ENCODE measurements at places on chromosomes 5 and 9. TPM values are rescaled to one million over a fixed set of nuclear protein-coding genes. Genes with fewer than 3 reads are reported as not detected.
A peak's percentile ranks its signal among the peaks of the same experiment; 100 is the strongest.

DNA sequence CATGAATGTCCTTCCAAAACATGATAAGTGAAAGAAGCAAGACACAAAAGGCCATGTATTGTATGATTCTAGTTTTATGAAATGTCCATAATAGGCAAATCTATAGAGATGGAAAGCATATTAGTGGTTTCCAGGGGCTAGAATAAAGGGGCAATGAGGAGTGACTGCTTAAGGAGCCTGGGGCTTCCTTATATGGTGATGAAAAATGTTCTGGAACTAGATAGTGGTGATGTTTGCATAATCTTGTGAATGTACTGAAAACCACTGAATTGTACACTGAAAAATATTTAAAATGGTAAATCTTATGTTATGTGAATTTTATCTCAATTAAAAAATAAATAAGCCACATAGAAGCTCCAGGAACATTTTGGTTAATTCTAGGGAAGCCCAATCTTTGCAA is 144.4 kb upstream of the ANKRD55 start:
- no peak for DNase-seq

DNA sequence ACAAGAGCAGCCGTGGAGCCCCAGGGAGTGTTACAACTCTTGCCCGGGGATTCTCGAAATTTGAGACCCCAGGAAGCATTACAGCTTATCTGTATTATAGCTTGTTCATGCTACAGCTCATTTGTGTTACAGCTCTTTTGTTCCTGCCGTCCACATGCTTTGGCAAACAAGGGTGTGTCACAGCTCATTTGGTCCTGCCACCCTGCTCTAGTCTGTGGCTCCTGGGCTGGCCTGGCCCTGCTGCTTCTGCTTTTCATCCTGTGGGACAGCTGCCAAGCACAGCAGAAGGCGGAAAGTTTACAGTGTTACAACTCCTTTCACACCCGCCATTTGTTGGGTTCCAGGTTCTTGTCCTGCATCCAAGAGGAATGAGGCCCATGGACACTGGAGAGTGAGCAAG is 685.0 kb downstream of the SLCO4C1 start:
- DNase-seq: no peak

RNF180 gene
- 12.2 TPM for total RNA-seq

PCDHGA4 gene
- 3.1 TPM for total RNA-seq

IFNA13 gene
- total RNA-seq: 1.1 TPM

GRCh38 chr9:121362813-121363621 is 7.0 kb downstream of the STOM start:
- no peak for DNase-seq

DNA sequence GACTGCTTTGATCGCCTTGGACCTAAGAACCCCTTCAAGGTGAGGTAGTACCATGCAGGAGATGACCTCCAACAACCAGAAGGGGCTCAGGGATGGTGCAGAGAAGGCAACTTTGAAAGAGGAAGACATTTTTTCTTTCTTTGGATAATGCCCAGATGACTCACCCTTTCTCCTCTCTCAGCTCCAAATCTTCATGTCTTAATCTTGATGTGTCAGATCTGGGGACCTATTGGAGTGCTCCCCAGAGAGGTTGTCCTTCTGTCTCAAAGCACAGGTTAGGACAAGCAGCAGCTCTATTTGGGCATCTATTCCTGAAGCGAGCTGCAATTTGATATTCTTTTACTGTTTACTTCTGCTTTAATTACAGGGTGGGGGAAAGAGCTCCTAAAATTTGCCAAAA is 229.9 kb upstream of the MAP3K1 start:
- DNase-seq: no peak

PRLR gene
- 3.2 TPM for total RNA-seq

MARCOL gene
- total RNA-seq: not detected

GRCh38 chr9:96777426-96777864 is 442 bp downstream of the ZNF510 start:
- no peak for DNase-seq

GRCh38 chr9:122948313-122948712 is 7.5 kb downstream of the RABGAP1 start:
- no peak for DNase-seq

- DNase-seq: no peak
Measured at GRCh38 chr9:15373881-15374280, 48.8 kb upstream of the SNAPC3 start.

DNA sequence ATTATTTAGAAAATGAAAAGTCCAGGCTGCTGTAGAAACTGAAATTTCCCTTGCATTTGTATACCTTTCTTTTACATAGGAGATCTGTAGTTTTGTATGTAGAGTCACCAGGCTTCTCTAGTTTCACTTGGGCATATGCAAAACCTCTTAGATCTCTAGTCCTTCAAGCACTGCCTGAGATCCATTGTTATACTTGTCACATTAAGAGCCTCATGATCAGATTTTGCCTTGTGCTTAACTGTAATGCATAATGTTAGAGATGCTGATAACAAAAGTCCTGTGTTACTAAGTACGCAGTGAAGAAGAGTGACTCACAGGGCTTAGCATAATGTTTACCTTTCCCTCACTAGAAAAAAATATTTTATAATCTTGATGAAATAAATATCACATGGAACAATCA is 250.2 kb downstream of the CYLC2 start:
- DNase-seq: no peak

- DNase-seq: no peak
Measured at GRCh38 chr9:34211395-34211794, 32.6 kb downstream of the UBAP1 start.

RANBP3L gene
- total RNA-seq: 2.8 TPM

DNA sequence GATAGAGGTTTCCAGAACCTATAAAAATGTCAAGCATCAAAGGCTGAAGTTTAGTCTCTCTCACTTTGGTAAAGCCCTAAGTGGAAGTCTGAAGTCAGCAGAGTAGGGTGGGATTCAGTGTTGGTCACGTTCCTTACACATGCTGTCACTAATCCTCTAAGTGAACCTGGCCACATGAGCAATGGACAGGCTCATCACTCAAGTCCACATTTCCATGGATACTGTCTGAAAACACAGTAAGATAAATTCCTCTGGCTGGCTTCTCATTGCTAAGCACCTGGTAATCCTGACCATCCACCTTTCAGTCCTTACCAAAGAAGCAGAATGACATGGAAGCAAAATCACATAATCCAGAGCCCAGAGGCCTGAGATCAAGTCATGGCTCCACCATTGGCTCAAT is 43.8 kb downstream of the GNA14 start:
- DNase-seq: no peak

DNA sequence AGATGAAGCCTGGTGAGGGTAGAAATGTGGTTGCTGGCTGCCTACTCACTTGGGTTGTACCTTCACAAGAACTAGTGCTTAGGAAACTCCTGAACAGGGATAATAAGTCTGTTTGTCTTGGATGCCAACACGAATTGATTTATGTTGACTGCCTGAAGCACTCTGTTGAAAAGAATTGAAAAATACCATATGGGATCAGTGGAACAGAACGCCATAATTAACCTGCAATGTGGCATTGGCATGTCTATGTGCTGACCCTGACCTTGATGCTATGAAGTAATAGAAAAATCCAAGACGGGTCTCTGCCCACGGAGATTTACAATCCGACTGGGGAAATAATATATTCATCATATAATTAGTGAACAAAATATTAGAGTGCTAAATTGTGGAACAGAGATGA is 10.5 kb downstream of the LIX1 start:
- no peak for DNase-seq

- DNase-seq: no peak
Measured at GRCh38 chr5:133086366-133086875, 34.6 kb downstream of the HSPA4 start.

GRCh38 chr9:75824816-75825568 is 65.5 kb upstream of the PCSK5 start:
- DNase-seq: no peak

DNA sequence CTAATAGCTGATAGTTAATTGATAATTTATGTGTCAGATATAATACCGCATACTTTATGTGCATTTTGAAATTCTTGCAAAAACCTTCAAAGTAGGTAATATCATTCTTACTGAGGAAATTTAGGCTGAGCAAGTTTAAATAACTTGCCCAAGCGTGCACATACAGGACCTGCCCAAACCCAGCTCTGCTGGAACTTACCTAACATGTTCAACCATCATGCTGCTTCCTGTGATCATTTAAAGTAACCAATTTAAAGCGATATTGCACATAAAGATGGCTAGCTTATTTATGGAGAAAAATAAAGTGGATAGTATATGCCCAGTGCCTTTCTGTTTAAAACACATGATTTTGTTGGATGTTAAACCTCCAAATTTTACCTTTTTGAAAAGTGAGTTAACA is 4.3 kb downstream of the FAM174A start:
- no peak for DNase-seq

PROB1 gene
- 0.86 TPM for total RNA-seq

GRCh38 chr5:65663804-65664521 is 39.1 kb downstream of the SHLD3 start:
- no peak for DNase-seq

DNA sequence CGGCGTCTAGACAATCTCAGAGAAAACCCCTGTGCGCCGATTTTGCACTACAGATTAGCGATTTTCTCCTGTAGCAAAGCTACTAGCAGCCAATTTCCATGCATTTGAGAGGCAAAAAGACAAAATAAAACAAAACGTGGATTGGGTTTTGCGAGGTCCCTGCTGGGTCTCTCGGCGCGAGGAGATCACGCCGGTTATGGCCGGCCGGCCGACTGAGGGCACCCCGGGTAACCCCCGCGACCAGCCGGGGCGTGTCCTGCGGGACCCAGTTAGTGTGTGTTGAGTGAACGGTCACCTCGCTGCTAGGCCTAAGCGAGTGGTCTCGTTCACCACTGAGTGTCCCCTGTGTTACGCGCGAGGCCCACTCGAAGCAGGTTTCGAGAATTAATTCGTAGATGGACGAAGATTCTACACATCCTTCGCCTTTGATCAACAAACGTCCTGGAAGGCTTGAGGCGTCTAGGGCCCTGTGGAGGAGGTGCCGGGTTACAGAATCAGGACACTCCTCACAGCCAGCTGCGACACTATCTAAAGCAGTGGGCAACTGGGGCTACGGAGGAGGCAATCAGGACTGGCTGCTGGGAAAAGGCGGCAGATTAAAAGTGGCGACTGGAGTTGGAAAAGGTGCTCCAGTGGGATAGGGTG is 764 bp upstream of the VDAC1 start:
- peak; percentile 63 for DNase-seq

- no peak for DNase-seq
Measured at GRCh38 chr5:83426855-83427254, 44.7 kb upstream of the VCAN start.

NEURL1B gene
- 24.8 TPM for total RNA-seq

GRCh38 chr9:69461103-69461887 is 136.3 kb downstream of the ENTREP1 start:
- DNase-seq: no peak

GRCh38 chr9:103188781-103189350 is 193.7 kb downstream of the CYLC2 start:
- no peak for DNase-seq

IFNA21 gene
- total RNA-seq: not detected

GCNT1 gene
- total RNA-seq: 14.4 TPM

DNA sequence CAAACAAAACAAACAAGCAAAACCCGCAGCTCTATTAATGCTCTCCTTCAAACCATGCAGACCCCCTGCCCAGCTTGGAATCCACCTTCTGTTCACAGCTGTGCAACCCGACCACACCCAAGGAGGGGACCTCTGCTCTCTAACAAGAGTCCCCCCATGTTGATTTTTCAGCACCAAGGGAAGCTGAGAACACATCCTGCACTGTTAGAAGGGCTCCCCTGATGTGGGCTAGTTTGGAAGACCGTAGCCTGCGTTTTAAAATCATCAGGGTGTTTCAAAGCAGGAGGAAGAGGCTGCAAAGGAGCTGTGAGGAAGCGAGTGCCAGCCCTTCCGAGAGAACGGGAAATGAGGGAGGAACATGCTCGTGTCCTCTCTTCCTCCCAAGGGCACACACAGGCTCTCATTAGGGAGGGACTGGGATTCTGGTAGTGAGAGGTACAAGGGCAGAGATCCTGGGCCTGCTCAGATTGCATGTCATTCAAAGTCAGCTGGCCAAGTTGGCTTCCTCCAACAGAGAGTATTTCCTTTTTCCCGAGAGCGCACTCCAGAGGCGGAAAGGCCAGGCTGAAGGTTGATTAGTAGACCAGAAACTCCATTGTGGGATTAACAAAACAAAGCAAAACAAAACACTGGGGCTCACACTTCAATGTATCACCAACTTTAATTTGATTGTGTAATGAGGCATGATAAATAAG is 185.9 kb downstream of the SEMA6A start:
- DNase-seq: no peak

DNA sequence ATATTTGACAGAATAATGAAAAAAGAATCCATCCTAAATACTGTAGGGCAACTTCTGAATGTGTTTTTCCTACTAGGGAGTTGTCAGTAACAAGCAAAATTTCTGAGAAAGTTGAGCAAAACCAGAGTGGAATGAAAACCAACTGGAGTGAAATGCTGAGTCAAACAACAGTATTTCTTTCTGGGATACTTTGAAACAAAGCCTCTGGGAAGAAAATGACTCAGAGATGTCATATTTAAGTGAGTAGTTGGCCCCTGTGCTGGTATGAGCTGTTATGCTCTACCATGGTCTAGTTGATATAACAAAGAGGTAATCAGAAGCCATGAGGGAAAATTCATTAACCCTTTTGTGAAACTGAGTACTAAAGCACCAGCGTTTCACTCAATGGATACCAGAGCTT is 372.1 kb upstream of the C9orf72 start:
- DNase-seq: no peak

TAS2R1 gene
- total RNA-seq: not detected

PCDHB15 gene
- 2.8 TPM for total RNA-seq

DNA sequence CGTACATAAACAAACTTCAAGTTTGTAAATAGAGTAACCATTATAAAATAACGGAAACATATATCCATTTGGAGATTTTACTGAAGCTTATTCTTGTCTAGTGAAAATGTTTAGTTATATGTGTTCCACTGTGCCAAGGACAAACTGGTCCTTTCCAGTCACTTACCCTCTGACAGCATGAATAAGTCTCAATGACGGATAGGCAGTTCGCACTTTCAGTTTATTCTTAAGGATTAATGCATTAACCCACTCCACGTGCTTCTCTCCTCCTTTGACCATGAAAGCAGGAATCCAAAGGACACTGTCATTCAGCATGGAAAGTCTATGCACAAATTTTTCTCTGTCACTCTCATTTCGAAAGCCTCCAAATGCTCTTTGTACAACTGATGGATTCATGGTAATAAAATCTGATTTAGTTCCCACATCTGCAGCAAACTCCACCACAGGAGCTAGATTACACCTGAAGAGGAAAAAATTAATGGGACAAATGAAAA is 47.1 kb downstream of the ST8SIA4 start:
- no peak for DNase-seq

DNA sequence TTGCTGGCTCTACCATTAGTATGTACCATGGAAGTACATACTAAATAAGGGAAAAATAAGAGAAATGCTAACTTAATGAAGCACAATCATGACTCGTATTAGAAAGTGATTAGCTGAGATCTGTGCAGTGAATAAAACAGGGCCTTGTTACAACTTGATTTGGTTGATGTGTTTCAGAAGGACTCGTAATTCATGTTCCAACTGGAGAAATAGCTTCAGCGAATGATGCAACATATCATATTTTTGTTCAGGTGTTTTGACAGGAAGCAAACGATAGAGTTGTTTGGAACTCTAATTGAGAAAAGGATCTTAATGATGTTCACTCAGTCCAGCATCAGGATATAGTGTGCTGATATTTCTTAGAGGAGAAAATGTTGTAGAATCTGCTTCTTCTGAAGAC is 474.6 kb upstream of the WWC1 start:
- no peak for DNase-seq

Measured in lower lobe of right lung (tissue), 2 donors.